ENCODE measurements at places on chromosomes 1 and 21. TPM values are rescaled to one million over a fixed set of nuclear protein-coding genes. Genes with fewer than 3 reads are reported as not detected.

Gene ERRFI1
- total RNA-seq: 55.1 TPM

DNA sequence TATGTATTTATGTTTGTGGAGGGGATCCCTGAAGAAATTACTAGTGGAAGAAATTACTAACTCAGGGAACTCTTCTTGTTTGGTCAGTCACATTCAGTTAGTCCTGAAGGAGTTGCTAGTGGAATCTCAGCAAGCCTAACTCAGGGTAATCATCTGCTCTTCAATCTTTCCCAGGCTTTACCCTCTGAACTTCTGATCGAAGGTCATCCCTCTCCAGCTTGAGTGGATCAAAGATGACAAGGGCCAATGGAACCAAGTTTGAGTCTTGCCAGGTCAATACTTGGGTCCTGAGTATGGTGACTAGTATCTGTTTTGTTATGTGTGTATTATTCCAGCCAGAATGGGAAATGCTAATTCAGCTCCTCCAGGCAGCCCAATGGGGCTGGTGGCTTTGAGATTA lies 49.3 kb downstream of the CFH start:
- H3K36me3 ChIP-seq: no peaks in the 10 kb centered on the region
- no peaks in the 10 kb centered on the region for H3K4me1 ChIP-seq
- no peak overlapping the region for H3K4me3 ChIP-seq
- DNase-seq: no peak
- H3K27me3 ChIP-seq: no peaks in the 10 kb centered on the region

DNA sequence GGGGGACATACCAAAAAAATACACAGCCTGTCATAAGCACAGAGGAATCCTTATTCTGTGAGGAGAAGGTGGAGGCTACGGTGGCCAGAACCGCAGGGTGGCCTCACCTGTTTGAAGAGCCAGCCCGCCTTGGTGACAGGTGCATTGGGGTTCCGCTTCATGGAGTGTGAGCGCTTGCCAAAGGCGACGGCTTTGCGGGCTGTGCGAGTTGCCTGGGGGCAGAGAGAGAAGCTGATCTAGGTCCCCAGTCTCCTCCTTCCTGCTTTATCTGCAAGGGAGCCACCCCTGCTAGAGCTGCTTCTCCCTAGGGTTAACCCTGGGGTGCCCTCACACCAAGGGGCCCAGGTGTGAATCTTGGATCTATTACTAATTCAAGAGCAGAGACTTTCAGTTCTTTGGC lies 54.3 kb upstream of the GOLT1A start:
- no peak overlapping the region for H3K4me3 ChIP-seq
- H3K4me1 ChIP-seq: 0 out of 2 replicates have a peak, but pooled peaks cover 5% of the 10 kb centered on the region
- H3K27me3 ChIP-seq: no peaks in the 10 kb centered on the region
- no peak overlapping the region for H3K27ac ChIP-seq
- 0 out of 2 replicates have a peak, but pooled peaks cover 5% of the 10 kb centered on the region for H3K36me3 ChIP-seq

DNA sequence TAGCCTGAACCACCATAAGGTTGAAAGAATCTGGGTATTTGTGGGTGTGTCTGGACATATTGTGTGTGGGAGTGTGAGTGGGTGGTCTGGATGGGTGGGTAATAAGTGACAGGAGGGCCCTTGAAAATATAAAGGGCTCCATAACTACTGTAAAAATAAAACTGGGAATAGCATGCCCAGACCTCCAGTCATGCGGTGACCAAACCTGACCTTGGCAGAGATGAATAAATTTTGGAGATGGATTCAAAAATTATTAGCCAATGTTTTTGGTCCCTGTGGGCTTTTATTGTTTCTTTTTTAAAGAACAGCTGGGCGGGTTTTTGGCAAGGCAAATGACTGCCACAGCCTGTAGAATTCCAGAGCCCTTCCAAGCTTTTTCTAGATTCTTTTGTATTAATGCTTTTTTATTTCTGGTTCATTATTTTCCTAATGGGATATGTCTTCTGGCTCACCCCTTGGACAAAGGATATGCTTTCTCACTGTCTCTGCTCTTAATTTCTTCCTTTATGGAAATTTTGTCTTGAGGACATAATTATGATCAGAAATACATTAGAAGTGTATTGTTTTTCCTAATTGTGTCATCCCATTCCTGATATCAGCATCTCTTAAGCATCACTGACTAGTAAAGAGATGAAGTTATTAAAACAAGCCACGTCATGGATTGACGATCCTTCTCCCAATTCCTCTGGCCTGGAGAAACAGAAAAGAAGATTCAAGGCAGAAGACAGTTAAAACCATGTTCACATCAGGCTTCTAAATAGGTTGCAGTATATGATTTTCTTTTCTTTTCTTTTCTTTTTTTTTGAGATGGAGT lies 69.5 kb downstream of the NTMT2 start:
- DNase-seq: peak; percentile 35
- no peaks in the 10 kb centered on the region for H3K36me3 ChIP-seq
- H3K4me1 ChIP-seq: 0 out of 2 replicates have a peak, but pooled peaks cover 9% of the 10 kb centered on the region
- H3K27me3 ChIP-seq: no peaks in the 10 kb centered on the region

Gene TDRD10
- not detected for total RNA-seq

DNA sequence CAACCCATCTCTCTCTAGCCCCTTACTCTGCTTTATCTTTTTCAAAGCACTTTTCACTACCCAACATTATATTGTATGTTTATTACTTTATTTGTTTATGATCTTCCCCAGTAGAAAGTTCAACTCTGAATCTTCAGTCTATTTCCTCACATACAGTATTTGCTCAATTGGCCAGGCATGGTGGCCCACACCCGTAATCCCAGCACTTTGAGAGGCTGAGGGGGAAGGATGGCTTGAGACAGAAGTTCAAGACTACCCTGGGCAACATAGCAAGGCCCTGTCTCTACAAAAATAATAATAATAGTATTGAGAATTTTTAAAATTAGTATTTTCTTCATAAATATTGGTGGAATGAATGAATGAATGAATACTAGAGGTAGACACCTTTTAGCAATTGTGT lies 1.2 kb downstream of the STPG1 start:
- H3K27me3 ChIP-seq: no peaks in the 10 kb centered on the region
- H3K27ac ChIP-seq: peak overlapping the region; percentile 76
- DNase-seq: peak; percentile 11
- H3K4me1 ChIP-seq: peaks cover 47% of the 10 kb centered on the region
- H3K36me3 ChIP-seq: no peaks in the 10 kb centered on the region

Gene SLC22A15
- 14.7 TPM for total RNA-seq

GRCh38 chr1:94100129-94100784 lies 20.7 kb downstream of the ABCA4 start:
- H3K27ac ChIP-seq: no peak overlapping the region
- no peaks in the 10 kb centered on the region for H3K36me3 ChIP-seq
- peaks cover 11% of the 10 kb centered on the region for H3K4me1 ChIP-seq
- H3K4me3 ChIP-seq: no peak overlapping the region

DNA sequence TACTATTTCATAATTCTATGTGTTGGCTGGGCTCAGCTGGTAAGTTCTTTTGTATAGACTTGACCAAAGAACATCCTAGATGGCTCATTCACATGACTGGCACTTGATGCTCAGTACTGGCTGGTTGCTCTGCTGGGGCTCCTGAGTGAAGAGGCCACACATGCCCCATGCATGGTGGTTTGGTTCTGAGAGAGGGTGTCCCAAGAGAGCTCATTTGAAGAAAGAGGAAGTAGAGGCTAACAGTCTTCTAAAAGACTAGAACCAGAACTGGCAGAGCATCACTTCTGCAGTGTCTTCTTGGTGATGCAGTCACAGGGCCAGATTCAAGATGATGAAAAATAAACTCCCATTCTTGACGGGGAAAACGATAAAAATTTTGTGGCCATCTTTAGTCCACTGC lies 5.2 kb upstream of the BACH1 start:
- H3K36me3 ChIP-seq: no peaks in the 10 kb centered on the region
- no peaks in the 10 kb centered on the region for H3K27me3 ChIP-seq
- no peak for DNase-seq
- H3K4me1 ChIP-seq: no peaks in the 10 kb centered on the region
- no peak overlapping the region for H3K4me3 ChIP-seq

- no peak for DNase-seq
- H3K4me1 ChIP-seq: no peaks in the 10 kb centered on the region
- H3K27ac ChIP-seq: no peak overlapping the region
- H3K27me3 ChIP-seq: peaks cover 12% of the 10 kb centered on the region
- H3K4me3 ChIP-seq: no peak overlapping the region
- H3K36me3 ChIP-seq: no peaks in the 10 kb centered on the region
Measured at GRCh38 chr21:41325138-41325912, 8.7 kb downstream of the FAM3B start.

DNA sequence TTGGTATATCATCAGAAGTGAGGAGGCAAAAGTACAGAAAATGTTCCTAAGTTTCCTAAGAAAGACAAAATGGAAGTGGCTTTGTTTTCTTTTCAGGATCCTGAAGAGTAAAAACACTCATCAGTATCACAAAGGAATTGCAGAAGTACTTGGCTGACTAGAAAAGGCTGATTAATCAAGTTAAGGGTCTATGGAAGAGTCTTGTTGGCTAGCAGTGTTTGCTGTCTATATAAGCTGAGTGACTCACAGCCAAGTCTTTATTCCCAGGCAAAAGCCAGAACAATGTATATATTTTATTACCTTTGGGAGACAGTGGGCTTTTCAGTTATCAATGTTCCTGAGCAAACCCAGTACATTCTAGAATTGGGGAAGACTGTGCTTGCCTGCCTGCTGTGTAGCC lies 777.0 kb downstream of the PLA2G4A start:
- DNase-seq: no peak
- no peaks in the 10 kb centered on the region for H3K27me3 ChIP-seq
- H3K27ac ChIP-seq: no peak overlapping the region
- H3K4me3 ChIP-seq: no peak overlapping the region

Gene TEX38
- not detected for total RNA-seq

Gene CD1B
- total RNA-seq: not detected

DNA sequence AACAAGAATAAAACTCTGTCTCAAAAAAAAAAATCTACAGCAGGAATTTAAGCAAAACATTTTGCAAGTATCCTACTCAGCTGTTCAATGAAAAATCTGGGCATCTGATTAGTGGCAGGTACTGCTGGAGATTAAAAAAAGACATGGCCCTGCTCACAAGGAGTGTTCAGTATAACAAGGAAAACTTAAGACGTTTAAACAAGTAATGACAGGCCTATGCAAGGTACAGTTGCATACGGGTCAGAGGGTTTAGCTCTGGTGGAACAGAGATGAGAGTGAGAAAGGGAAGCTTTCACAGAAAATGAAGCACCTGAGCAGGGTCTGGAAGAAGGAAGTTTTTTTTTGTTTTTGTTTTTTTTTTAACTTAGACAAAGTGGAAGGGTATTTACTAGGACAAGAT lies 23.0 kb downstream of the SNRNP40 start:
- DNase-seq: no peak
- no peak overlapping the region for H3K4me3 ChIP-seq
- peaks cover 48% of the 10 kb centered on the region for H3K36me3 ChIP-seq

- H3K4me3 ChIP-seq: no peak overlapping the region
- no peak for DNase-seq
- no peak overlapping the region for H3K27ac ChIP-seq
- no peaks in the 10 kb centered on the region for H3K4me1 ChIP-seq
- no peaks in the 10 kb centered on the region for H3K36me3 ChIP-seq
Measured at GRCh38 chr1:213680677-213681325, 307.0 kb upstream of the PROX1 start.

- no peak overlapping the region for H3K27ac ChIP-seq
- H3K4me3 ChIP-seq: no peak overlapping the region
- H3K36me3 ChIP-seq: no peaks in the 10 kb centered on the region
- no peaks in the 10 kb centered on the region for H3K4me1 ChIP-seq
Measured at GRCh38 chr1:69077633-69078032, 490.1 kb upstream of the LRRC7 start.

Gene SHISAL2A
- not detected for total RNA-seq

DNA sequence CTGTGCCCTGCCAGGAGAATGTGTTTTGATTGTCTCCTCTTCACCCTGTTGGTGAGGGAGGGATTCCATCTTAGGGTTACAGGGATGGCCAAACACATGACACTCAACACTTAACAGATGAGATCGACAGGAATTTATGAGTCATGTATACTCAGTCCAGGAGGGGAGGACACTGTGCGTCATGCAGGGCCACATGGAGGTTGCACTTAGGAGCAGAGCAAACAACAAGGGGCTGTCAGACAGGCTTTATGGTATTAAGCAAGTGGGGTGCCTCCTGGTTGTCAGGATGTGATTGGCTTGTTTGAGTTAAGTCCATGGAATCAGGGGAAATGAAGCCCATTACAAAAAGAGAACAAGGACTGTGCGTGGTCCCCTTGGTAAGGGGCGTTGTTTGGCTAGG lies 26.9 kb downstream of the EDARADD start:
- peak; percentile 66 for DNase-seq
- no peaks in the 10 kb centered on the region for H3K27me3 ChIP-seq
- no peaks in the 10 kb centered on the region for H3K36me3 ChIP-seq
- H3K4me1 ChIP-seq: no peaks in the 10 kb centered on the region
- H3K27ac ChIP-seq: no peak overlapping the region

Gene ANKRD45
- total RNA-seq: not detected

Gene SAMD13
- total RNA-seq: 0.51 TPM

Gene HMGCL
- total RNA-seq: 48.1 TPM
